ENCODE measurements at places on chromosomes 5 and 9.

GRCh38 chr9:18606281-18606680 lies 132.3 kb downstream of the ADAMTSL1 start:
- no peak for DNase-seq

DNA sequence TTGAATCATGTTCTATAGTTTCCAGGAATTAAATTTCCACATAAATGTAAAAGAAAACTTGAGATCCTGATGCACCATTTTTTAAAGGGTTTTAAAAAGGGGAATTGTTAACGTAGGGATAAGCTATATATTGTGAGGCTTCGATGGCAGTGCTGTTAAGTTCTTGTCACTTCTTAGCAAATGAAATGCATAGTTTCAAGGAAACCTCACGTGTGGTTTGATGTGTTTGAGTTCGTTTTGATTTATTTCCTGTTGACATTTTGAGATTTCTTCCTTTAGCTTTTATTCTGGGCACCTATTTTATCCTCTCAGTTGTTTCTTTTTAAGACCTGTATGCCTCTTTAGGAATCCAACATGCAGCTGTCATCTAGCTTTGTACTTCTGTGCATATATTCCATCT lies 301.0 kb downstream of the DOCK8 start:
- DNase-seq = no peak

DNA sequence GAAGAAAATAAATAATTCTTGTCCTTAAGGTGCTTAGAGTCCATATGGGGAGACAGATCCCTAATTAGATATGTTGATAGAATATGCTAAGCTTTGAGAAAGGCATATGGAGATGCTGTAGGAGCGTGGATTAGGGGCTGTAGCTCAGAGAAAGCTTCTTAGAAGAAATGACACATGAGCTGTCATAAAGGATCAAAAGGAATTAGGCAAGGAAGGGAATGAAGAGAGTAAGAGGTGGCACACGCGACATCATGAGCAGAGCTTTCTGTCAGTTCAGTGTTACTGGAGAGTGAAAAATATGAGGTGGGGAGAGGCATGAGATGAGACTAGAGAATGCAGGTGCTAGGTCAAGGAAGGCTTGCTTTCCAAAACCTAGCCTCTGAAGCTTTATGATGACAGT lies 118.6 kb downstream of the KIAA0825 start:
- no peak for DNase-seq

GRCh38 chr9:68819065-68819464 lies 114.0 kb downstream of the PIP5K1B start:
- no peak for DNase-seq

DNA sequence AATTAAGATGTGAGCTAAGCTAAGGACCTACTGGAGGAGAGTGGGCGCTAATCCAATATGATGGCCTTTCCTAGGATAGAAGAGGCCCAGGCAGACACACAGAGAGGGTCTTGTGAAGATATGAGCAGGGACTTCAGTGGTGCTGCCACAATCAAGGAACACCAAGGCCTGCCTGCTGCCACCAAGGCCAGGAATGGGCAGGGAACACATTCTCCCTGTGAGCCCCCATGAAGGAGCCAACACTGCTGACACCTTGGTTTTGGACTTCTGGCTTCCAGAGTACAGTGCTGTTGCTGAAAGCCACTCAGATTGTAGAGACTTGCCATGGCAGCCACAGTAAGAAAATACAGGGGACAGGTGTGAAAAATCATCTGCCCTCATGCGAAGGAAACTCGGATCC lies 73.1 kb upstream of the IRX1 start:
- no peak for DNase-seq

DNA sequence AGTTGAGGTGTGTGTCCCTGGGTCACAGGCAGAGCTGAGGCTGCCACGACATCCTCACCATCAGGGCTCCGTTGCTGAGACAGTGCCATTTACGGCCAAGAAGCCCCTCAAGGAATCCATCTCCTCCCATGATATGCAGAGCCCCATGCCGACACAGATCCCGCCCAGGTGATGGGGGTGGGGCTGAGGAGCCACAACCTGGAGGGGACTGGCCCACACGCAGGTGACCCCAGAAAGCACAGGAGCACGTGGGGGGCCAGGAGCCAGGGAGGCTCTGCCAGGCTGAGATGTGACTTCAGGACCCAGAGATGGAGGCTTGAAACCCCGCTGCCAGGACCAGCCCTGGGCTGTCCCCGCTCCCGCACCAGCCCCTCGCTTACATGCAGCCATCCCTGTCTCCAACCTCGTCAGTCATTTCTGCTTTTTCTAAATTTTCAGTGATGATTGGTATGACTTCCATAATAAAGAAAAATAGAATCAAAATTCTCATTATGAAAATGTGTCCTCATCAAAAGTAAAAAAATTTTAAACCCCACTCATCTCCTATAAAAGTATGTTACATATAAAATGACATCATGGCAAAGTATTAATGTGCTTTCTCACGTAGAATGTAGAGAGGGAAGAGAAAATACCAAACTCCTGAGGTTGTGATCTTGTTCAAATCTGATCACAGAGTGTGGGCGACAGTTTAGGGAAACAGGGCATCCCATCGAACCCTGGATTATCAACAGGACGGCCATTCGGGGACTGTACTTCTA lies 98.0 kb upstream of the SARDH start:
- no peak for DNase-seq

DNA sequence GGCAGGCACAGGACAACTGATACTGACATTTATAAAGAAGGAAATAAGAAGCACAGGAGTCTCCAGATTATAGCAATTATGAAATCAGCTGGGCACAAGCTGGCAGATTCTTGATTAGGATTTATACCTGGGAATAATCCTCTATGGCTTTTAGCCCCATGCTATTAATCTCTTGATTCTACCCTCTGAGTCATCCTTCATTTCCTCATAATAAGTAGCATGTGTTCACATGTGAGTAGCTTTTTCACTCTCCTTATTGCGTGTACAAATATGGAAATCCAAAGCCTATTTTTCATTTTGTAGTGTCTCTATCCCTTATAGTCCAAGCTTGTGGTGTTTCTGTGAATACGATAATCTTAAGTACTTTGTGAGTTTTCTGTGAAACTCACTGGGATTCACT lies 185.0 kb upstream of the PRLR start:
- no peak for DNase-seq

- no peak for DNase-seq
Observed at GRCh38 chr9:77271023-77271690, 93.8 kb downstream of the VPS13A start.
